ENCODE measurements at places on chromosomes 5 and 9. TPM values are rescaled to one million over a fixed set of nuclear protein-coding genes. Genes with fewer than 3 reads are reported as not detected.

The SHC3 gene
- 0.21 TPM for total RNA-seq

The CDH18 gene
- total RNA-seq, result not detected

The MOCS2 gene
- 31.7 TPM for total RNA-seq

GRCh38 chr5:14914623-14915260 lies 43.2 kb upstream of the ANKH start:
- DNase-seq, result no peak
- H3K4me3 ChIP-seq, result no peak overlapping the region
- no peaks in the 10 kb centered on the region for H3K27me3 ChIP-seq
- no peaks in the 10 kb centered on the region for H3K36me3 ChIP-seq
- peak overlapping the region; percentile 62 for H3K27ac ChIP-seq

GRCh38 chr9:87722393-87723088 lies 3.4 kb upstream of the CTSL start:
- no peak overlapping the region for H3K4me3 ChIP-seq
- H3K27me3 ChIP-seq, result no peaks in the 10 kb centered on the region
- H3K36me3 ChIP-seq, result peaks cover 5% of the 10 kb centered on the region
- no peak overlapping the region for H3K27ac ChIP-seq

GRCh38 chr5:863244-863805 lies 12.5 kb upstream of the ZDHHC11 start:
- no peaks in the 10 kb centered on the region for H3K4me1 ChIP-seq
- H3K27me3 ChIP-seq, result no peaks in the 10 kb centered on the region

DNA sequence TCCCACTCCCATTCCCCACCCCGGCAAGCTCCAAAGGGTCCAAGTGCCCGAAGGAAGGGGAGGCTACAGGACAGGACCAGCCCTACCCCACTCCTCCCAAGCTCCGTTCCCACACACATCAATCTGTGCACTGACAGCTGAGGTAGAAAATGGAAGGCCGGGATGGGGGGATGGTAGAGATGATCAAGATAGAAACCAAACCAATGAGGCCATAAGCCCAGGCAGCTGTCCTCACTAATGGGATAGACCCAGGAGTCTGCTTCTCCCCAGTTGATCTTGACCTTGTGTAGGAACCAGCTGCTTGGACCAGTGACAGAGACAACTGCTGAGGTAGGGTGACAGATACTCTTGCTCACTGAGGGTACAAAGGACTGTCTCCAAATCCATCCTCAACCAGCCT lies 38.6 kb downstream of the B4GALT1 start:
- no peak for DNase-seq
- no peaks in the 10 kb centered on the region for H3K27me3 ChIP-seq
- H3K36me3 ChIP-seq, result peaks cover 23% of the 10 kb centered on the region
- no peak overlapping the region for H3K27ac ChIP-seq
- peaks cover 25% of the 10 kb centered on the region for H3K4me1 ChIP-seq

DNA sequence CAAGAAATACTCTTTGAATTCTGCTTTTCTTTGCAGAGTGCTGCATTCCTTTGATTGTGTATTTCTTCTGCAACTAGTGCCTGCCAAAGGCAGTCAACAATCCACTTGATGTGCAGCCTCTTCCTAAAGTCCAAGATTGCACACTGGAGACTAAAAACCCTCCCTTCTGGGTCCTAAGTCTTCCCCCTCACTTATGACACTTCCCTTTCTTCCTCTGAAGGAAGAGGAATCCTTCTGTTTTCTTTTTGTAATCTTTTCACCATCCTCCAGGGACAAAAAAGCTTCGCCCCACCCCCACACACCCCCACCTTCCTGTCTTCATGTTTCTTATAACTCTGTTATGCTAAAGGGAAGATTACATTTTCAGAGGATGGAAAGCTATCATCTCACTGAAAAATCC lies 39.9 kb downstream of the WDR36 start:
- H3K4me1 ChIP-seq, result no peaks in the 10 kb centered on the region
- no peaks in the 10 kb centered on the region for H3K27me3 ChIP-seq
- DNase-seq, result no peak
- H3K36me3 ChIP-seq, result peaks cover 8% of the 10 kb centered on the region
- H3K27ac ChIP-seq, result no peak overlapping the region
- no peak overlapping the region for H3K4me3 ChIP-seq

GRCh38 chr9:69937833-69938535 lies 105.7 kb upstream of the MAMDC2 start:
- H3K27me3 ChIP-seq, result no peaks in the 10 kb centered on the region
- H3K36me3 ChIP-seq, result no peaks in the 10 kb centered on the region
- no peak overlapping the region for H3K4me3 ChIP-seq
- H3K27ac ChIP-seq, result no peak overlapping the region
- no peaks in the 10 kb centered on the region for H3K4me1 ChIP-seq
